ENCODE measurements at places on chromosomes 13 and 19.

GRCh38 chr19:18733196-18733647 is 49.7 kb downstream of the CRTC1 start:
- DNase-seq, result no peak

- DNase-seq, result no peak
Measured at GRCh38 chr13:58919551-58919950, 1244.2 kb downstream of the DIAPH3 start.

GRCh38 chr19:17868669-17869068 is 3.1 kb upstream of the SLC5A5 start:
- DNase-seq, result no peak

- no peak for DNase-seq
Measured at GRCh38 chr19:40280608-40281221, 4.4 kb downstream of the AKT2 start.

DNA sequence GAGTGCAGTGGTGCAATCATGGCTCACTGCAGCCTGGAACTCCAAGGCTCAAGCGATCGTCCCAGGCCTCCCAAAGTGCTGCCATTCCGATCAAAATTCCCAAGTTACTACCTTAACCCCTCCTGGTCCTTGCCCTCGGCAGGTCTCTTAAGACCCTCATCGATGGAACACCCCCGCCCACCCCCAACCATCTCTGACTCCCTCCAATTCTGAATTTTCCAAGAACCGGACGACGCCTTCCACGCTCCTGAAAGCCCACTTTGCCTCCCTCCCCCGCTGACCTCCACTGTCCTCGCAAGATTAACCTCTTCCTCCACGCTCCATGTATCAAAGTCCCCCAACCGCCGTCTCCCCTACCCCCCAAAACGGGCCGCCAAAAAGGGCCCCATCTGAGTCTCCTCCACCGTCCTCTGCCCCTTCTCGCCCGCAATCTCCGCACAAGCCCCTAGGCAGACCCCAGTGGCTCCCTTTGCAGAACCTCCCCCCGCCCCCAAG is 539 bp downstream of the DAPK3 start:
- DNase-seq, result no peak

DNA sequence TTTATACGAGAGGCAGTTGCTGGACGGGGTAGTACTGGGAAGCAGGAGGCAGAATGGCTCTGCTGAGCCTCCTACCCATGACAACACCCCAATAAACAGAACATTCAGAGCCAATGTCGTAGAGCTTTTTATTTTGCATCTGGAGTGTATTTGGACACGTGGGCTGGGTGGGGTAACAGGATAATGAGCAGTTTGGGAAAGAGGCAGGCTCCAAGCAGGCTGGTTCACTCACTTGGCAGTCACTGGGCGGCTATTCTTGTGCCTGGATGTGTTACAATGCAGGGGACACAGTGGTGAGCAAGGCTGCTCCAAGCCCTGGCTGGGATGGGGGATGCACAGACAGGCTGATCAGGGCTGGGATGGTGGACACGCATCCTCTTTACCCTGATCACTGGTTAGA is 9.5 kb downstream of the ACTMAP start:
- DNase-seq, result peak; percentile 82

DNA sequence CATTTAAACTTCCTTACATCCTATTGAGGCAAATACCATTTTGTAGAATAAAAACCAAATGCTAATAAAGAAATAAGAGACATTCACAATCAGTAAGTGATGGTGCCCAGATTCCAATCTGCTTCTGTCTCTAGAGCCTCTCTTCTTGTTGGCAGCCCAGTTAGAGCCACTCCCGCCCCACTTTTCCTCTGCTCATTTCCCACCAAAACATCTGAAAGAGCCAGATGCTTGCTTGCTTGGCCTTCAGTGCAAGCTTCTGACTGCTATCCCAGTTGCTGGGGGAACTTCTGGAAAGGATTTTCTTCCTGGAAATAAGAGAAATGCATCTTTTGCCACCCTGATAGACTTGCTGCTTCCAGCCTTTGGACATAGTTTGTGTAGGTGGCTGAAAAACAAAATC is 12.9 kb downstream of the FRY start:
- DNase-seq, result no peak

- no peak for DNase-seq
Measured at GRCh38 chr13:92807353-92807752, 419.3 kb upstream of the GPC6 start.

- DNase-seq, result no peak
Measured at GRCh38 chr13:67740871-67741535, 510.9 kb upstream of the PCDH9 start.

- DNase-seq, result no peak
Measured at GRCh38 chr19:30704771-30705330, 332.7 kb downstream of the ZNF536 start.

- no peak for DNase-seq
Measured at GRCh38 chr19:1910177-1910576, 5.0 kb downstream of the ADAT3 start.

- no peak for DNase-seq
Measured at GRCh38 chr13:113458253-113459065, 5.2 kb upstream of the ADPRHL1 start.

DNA sequence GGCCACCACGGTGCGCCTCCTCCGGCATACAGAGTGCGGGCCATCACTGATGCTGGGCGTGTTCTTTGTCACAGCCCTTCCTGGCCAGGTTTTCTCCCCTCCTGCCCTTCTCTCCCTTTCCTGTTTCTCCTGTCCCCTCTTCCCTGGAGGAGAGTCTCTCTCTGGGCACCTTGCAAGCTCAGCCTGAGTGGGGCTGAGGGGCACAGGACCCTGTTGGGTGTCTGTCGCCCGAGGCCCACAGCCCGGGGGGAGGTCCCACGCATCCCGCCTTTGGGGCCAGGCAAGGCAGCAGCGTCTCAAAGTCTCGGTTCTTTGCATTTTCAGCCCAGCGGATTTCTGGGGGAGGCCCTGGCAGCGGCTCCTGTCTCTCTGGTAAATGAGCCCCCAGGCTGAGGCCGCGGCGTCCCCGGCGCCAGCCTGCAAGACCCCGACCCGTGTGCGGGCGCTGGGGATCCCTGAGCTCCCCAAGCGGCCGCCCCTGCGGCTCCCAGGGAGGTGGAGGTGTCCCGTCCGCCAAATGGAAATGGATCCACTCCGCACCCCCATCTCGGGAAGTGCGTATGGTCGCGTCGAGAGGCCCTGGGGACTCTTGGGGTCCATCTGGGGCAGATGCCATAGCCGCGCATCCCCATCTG is 47.2 kb downstream of the COMP start:
- no peak for DNase-seq

GRCh38 chr13:94661406-94661805 is 50.9 kb downstream of the SOX21 start:
- no peak for DNase-seq

DNA sequence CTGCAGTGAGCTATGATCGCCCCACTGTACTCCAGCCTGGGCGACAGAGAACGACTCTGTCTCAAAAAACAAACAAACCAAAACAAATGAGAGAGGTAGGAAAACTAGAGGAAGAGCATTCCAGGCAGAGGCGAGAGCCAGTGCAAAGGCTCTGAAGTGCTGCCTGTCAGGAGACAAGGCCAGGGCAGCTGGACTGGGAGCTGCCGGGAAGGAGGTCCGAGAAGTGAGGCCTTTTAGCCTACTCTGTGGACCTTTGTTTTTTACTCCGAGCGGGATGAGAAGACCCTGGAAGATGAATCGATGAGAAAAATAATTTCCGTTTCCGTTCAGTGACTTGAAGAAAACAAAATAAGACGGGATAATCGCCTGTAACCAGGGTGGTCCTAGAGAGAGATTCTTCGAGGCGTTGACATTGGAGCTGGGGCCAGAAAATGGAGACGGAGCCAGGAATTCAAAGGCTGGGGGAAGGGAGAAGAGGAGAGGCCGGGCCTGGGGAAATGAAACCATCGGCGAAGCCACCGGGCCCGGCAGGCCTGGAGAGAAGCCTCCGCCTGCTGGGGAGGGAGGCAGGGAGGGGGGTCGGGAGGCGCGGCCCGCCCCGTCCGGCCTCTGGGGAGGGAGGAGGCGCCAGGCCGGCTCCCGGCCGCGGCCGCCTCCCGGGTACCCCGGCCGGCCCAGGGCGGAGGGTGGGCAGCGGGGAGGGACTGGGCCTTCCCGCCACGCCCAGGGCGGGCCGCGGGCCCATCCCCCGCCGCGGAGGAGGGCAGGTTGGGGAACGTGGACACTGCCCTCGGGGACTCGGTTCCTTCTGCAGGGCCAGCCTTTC is 7.8 kb upstream of the SERTAD1 start:
- peak; percentile 89 for DNase-seq

- DNase-seq, result no peak
Measured at GRCh38 chr19:8392017-8392591, 1.9 kb downstream of the RAB11B start.

DNA sequence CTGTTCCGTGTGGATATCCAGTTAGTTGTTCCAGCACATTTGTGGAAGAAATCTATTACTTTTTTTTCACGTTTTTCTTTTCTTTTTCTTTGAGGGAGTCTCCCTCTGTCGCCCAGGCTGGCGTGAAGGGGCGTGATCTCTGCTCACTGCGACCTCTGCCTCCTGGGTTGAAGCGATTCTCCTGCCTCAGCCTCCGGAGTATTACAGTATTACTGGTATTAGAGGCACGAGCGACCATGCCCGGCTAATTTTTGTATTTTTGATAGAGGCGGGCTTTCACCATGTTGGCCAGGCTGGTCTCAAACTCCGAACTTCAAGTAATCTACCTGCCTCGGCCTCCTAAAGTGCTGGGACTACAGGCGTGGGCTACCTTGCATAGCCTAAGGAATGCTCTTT is 43.6 kb downstream of the ZNF611 start:
- DNase-seq, result no peak

DNA sequence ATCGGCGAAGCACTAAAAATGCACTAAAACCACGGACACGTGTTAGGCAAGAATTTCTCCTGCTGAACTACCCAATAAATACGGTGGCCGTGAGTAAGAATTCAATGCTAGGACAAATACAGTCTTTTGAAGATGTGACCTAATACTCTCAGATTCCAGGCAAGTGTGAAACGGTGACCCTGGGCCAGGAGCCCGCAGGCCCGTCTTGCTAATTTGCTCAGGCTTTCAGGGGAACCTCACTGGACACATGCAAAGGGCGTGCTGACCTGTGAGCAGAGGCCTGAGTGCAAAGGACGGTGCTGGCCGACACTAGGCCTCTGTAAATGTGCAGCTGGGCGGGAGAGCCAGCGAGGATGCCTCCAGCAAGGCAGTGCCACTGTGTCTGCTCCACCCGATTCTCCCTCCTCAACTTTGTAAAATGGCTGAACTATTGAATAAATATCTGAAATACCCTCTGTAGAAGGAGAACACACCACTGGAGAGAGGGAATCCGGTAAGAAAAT is 70.1 kb downstream of the STK24 start:
- no peak for DNase-seq

GRCh38 chr19:53254411-53255341 is at the start of gene ZNF677:
ZNF677 (minus strand) TSS chr19:53254873; CDS start chr19:53251550, 3,323 bp downstream.
- peak; percentile 71 for DNase-seq

DNA sequence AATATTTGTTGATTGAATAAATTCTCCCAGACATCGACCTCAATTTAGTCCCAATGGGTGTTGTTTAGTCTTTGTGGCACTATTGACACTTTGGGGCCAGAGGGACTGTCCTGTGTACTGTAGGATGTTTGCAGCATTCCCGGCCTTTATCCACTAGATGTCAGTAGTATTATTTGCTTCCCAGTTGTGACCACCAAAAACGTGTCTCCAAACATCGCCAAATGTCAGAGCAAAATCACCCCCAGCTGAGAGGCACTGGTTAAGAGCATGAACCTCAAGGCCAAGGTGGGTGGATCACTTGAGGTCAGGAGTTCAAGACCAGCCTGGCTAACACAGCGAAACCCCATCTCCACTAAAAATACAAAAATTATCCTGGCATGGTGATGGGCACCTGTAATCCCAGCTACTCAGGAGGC is 15.4 kb downstream of the NLRP12 start:
- peak; percentile 26 for DNase-seq

DNA sequence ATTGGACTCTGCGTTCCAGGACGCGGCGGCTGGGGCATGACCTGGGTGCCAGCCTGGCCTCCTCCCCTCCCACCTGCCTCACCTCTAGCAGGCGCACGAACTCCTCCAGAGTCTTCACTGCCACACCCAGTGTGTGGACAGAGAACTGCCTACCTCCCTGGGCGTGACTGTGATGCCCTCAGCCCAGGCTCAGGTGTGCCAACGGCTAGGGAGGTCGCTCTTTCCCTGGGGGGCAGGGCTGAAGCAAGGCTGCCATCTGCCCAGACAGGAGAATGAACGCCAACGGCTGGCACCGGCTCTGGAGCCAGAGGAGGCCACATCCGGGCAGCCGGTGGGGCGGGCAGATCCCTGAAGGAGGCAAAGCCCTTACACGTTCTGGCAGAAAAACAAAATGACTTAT is 11.3 kb downstream of the NANOS3 start:
- DNase-seq, result no peak

DNA sequence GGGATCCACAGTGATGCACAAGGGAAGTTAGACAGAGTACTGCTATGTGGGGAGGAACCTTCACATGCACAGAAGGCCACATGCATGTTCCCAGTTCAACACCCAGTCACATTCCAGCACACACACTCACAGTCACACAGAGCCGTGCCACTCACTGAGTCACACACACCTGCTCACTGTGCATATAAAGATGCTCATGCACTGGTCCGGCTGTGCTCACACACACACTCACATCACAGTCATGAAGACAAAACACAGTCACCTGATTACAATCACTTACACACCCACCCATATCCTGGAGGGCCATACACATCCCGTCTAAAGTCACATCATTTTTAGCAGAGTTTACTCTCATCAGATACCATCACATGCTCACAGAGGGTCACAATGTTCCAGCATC is 478 bp downstream of the CLC start:
- no peak for DNase-seq

- no peak for DNase-seq
Measured at GRCh38 chr19:14416817-14417231, 2.3 kb downstream of the DDX39A start.

GRCh38 chr13:59280297-59280696 is 883.4 kb downstream of the DIAPH3 start:
- DNase-seq, result no peak

- no peak for DNase-seq
Measured at GRCh38 chr19:38712161-38712748, 32.0 kb downstream of the CAPN12 start.

- DNase-seq, result no peak
Measured at GRCh38 chr13:22214184-22214583, 543.3 kb downstream of the FGF9 start.

GRCh38 chr13:97223711-97224541 is 1.8 kb downstream of the MBNL2 start:
- peak; percentile 75 for DNase-seq

DNA sequence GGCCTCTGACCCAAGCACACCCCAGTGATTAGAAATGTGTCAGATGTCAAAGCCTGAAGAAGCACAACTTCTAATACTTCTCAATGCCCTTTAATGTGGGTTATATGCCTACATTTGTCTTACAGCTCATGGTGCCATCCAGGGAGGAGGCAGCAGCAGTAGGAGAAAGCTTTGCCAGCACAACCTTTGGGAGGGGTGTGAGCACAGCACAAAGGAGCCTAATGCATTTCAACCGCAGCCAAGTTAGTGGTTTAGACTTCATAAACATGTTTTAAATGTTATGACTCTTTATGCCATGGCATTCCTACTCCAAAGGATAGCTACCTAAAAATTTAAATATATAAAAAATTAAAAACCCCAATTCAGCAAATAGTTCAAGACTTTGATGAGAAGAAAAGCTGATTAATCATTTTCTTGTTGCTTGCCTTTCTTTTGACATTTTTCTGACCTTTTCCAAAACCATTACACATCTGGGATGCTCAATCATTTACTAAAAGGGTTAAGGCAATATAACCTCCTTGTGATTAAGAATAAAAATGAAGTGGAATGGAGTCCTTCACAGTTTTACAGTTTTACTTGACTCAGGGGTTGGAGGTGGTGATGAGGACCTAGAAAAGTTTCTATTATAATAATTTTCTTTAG is 142.7 kb downstream of the DLEU7 start:
- no peak for DNase-seq
